ENCODE measurements at places on chromosomes 6 and 20.

GRCh38 chr6:12233693-12234571, 56.2 kb upstream of the EDN1 start:
- DNase-seq = peak; percentile 7

DNA sequence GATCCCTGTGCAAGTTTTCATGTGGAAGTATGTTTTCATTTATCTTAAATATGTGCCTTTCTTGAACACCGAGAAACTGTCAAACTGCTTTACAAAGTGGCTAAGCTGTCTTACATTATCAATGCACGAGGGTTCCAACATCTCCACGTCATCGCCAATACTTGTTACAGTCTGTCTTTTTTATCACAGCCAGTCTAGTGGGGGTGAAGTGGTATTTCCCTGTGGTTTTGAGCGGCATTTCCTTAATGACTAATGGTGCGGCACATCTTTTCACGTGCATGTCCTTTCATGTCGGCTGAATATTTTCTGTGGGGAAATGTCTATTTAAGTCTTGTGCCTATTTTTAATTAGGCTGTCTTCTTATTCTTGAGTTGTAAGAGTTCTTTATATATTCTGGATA, 280.4 kb downstream of the FOXC1 start:
- no peak for DNase-seq

DNA sequence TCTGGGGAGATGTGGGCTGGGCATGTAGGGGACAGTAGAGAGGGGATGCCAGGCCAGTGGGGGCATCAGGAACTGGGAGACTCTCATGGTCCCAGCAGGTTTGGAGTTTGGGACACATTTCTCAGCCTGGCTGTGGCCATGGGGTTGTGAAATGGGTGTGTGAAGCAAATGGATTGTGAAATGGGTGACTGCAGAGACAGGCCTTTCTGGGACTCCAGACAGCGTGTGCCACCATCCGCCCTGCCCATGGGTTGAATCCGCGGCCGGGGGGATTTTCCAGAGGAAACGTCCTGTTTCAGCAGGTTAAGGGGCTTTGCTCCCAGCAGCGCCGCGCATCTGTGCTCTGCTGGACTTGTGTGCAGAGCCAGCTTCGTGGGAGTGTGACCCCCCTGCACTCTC, 3.7 kb upstream of the PMEPA1 start:
- DNase-seq = no peak

DNA sequence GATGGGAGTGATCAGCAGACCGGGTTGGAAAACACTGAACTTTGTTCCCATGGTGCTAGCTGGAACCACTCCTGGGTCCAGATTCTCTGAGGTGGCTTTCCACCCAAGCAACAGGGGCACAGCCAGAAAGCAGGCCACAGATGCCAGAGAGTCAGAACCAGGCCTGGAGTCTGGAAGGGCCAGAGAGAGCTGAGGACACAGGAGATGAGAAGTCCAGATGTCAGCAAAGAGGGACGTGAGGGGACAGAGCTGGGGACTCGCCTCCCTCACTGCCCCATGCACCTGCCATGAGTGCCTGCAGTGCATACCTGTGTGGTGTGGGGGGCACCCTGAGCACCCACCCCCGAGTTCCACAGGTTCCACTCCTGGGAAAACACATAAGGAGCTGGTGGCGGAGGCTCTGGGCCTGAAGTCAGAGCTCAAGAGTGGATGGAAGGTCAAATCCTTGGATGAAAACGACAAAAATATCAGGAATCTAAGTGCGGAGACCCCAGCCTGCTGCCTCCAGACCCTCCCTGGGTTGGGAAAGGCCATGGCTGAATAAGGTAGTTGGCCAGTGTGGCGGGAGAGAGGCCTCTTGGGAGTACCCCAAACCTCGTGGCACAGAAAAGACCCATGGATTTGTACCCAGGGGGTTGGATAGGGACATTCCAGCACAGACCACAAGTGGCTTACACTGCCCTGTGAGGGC, 224.2 kb downstream of the SYNDIG1 start:
- DNase-seq = no peak

DNA sequence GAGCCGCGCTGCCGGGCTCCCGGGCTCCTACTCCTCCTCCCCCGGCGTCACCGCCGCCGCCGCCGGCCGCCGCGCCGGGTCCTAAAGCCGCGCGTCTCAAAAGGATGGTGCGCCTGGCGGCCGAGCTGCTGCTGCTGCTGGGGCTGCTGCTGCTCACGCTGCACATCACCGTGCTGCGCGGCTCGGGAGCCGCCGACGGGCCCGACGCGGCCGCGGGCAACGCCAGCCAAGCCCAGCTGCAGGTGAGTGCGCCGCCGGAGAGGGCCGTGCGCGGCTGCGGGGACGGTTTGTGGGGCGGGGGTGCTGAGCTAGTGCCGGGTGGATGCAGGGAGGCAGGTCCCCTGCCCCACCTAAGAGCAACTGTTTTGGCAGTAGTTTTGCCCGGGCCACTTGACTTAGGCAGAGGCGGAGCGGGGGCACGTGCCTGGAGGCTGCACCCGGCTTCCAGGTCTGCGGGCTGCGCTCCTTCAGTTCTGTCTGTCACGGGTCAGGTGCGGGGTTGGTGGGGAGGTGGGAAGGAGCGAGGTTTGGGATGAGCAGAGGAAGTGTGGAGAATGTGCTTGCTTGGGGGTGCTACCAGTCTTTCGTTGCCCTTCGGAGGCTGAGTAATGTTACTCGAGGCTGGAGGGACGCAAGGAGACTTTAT, 722 bp downstream of the ISM1 start:
- DNase-seq = peak; percentile 32

- no peak for DNase-seq
Measured at GRCh38 chr6:6525933-6526332, 62.6 kb upstream of the LY86 start.

DNA sequence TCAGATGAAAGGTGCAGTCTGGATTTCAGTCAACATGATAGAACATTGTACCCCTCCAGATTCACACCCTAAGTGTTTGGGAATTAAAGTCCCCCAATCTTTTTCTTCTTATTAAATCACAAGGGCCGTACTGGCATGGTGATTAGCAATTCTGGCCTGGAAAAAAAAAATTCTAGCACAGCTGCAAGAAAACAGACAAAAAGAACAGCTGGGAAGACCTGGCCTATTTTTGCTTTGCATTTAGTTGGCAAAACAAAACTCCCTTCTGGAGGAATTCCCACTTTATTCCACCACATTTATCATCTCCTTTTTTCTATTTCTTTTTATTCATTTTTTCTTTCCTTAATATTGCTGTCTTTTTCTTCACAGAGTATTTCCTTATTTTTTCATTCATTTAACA, 39.8 kb upstream of the AKAP12 start:
- DNase-seq = no peak

DNA sequence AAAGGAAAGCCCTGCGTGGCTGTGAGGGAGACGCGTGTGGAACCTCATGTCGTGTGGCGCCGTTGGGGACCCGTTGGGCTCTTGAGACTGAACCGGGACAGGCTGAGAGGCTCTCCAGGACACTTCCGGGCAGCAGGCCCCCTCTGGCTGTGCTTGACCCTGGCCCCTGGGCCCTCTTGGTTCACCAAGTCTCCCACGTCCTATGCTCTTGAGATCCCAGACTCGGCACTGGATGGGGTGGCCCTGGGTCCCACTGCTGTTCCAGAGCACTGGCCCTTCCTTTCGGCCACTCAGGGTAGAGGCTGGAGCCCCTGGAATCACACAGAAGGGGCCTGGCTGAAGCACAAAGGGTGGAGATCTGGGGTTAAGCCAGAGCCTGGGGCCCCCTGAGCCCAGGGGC, 30.4 kb downstream of the NTSR1 start:
- no peak for DNase-seq

- no peak for DNase-seq
Measured at GRCh38 chr6:15324427-15324985, 78.6 kb downstream of the JARID2 start.

DNA sequence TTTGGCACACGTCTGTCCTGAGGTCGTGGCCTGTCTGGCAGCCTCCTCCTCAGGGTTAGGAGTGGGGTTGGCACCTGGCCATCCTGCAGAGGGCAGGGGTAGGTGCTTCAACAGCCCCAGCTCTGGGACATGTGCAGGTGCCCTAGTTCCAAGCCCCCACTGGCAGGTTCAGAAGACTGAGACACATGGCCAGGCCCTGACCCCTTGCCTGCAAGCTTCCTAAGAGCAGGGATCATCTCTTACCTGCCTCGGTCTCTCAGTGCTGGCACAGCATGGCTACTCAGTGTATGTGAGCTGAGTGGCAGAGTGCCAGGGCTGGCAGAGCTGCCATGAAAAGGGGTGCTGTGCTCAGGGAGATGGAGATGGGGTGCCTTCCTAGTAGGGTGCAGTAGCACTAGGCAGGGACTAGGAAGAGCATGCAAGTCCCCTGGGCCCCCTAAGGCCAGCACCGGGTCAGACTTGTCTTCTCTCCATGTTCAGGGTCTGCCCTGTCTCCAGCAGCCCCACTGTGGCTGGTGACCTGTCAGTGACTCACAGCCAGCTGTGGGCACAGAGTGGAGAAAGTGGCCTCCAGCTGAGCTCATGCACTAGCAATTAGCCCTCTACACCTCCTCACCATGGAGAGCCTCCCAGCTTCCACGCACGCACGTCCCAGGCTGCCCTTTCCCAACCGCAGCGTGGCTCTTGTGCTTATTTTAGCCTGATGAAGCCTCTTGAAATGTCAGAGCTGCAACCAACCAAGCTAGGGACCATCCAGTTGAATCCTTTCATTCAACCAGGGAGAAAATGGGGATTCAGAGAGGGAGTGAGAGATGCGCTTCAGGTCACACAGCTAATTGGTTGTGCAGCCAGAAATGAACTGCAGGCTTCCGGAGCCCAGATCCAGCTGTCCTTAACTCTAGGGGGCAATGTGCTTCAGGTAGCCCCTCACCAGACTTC, 116.6 kb downstream of the MRPL14 start:
- DNase-seq = no peak

- no peak for DNase-seq
Measured at GRCh38 chr6:26394289-26394688, 7.8 kb upstream of the BTN3A1 start.

- DNase-seq = no peak
Measured at GRCh38 chr6:33114406-33114805, 38.6 kb downstream of the HLA-DPB1 start.

DNA sequence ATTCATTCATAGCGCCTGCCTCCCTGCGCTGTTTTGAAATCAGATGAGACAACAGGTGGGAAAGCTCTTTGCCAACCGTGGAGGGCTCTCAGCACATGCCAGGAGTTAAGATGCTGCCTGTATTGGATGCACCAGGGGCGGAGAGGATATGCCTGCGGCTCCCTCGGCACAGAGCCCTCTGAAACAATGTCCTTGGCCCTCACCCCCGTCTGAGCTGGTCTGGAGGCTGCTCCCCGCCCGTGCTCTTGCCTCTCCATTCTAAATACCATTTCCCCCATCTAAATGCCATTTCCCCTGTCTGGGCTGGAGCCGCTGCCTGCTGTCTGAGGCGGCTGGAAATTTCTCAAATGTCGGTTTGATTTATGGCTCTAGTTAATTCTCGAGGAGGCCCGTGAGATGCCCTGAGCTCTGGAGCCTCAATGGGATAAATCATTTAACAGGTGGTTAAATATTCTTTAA, 50.8 kb upstream of the MLN start:
- no peak for DNase-seq

- no peak for DNase-seq
Measured at GRCh38 chr6:96626759-96627364, 63.9 kb downstream of the FHL5 start.

DNA sequence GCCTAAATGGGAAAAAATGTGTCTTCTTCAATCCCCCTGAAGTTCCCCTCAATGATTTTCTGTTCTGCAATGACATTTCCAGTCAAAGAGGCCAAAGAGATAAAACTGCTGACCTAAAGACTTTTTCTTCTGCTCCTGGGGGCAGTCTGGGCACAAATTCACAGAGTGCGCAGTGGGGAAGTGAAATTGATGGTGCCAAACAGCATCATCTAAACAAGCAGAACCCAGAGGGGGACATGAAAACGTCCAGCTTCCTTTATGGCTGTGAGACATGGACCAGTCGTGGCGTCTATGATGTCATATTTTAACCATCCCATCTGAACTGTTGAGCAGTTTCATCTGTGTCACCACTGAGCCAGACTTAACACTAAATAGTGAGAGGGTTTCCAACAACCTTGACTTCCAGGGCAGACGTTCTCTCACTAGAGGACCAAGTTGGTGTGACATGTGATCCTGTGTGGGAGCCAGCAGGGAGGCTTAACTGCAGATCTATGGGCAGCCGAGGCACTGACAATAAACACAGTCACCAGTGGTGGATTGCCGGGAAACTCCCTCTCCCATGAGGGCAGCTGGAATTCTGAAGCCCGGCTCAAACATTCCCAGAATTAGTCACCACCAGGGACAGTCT, 12.4 kb downstream of the SCML4 start:
- no peak for DNase-seq

DNA sequence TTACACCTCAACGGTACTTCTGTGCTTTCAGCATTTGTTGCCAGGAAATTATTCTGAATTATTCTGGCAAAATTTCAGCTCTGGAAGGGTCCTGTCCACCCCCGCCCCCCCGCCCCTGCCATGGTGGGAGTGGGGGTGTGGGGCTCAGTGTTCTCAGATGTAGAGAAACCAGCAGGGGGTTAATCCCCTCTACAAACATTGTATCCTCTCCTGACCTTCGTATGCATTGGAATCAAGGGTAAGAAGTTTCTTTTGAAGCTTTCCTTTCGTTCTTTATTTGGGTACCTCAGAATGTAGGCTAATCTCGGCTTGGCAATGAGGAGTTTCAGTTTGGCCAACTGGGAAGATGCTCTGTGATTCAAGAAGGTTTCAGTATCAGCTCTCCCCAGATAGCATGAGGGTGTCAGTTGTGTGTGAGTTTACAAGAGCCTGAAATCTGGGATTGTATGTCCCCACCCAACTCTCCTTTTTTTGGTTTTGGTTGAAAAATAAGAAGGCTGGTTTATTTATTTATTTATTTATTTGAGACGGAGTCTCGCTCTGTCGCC, 25.5 kb upstream of the OLIG3 start:
- no peak for DNase-seq

DNA sequence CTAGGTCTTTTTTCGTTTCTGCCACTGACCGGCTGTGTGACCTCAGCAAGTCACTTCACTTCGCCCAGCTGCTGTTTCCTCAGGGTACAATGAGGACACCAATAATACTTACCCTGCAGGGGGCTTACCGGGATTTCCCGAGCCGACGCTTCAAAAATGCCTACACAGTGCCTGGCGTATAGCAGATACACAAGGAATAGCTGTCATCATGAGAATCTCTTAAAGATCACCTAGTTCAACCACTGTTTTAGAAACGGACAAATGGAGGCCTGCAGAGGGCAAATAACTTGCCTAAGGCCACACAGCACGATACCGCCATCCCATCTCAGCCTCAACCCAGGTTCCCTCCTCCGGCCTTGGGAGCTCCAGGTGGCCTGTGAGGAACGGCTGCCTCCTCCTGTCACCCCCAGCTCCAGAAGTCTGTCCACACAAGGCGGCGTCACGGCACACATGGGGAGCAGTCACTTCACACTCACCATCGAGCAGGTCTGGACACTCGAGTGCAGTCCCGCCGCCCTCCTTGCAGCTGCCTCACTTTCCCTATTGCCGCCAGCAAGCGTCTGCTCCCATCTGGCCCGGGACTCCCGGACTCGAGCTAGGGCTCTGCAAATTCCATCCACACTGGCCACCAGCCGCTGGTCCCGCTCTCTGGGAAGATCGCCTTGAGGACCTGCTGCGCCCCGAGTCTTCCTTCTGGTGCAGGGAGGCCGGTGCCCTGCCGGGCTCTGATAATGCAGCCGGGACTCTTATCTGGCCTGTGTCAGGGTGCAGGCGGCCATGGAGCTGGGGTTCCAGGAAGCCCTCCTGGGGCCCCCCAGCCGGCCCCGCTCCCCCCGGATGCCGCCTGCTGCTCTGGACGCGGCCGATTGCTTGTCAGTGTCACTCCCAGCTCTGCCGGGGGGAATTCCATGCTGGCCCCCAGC, at the start of gene RIPOR3:
TSS of gene RIPOR3 (minus strand) at position 893 of the 923 bp plus-strand sequence. CDS start at position 479, 414 bp downstream.
- DNase-seq = no peak

GRCh38 chr6:52317841-52318581, 33.5 kb upstream of the MCM3 start:
- no peak for DNase-seq

- no peak for DNase-seq
Measured at GRCh38 chr6:19087897-19088296, 700.7 kb downstream of the RNF144B start.
